CD8-positive, alpha-beta T cell (primary cell): ENCODE measurements at places on chromosomes 11 and 22.

DNA sequence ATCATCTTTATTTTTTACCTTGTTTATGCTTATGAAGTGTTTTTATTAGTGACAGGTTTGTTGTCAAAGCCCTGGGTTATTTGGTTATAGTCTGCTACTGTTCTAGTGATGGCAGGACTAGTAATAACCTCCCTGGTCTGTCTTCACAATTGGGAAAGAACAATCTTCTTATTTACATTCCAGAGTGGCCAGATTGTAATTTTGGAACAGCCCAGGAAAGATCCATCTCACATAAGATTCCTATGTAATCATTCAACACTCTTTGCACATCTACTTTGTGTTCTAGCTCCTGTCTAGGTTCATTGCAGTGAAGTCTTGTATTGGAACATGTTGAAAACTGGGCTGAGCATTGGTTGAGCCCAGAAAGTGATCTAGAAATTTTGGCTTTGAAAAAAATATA lies 63.8 kb downstream of the CYB5R2 start:
- no peak for DNase-seq

- no peak for DNase-seq
These were observed 23.9 kb upstream of the CYP2D6 start for GRCh38 chr22:42154293-42155052.

- no peak for DNase-seq
These were observed 133.6 kb downstream of the CASP12 start for GRCh38 chr11:104764710-104765045.

DNA sequence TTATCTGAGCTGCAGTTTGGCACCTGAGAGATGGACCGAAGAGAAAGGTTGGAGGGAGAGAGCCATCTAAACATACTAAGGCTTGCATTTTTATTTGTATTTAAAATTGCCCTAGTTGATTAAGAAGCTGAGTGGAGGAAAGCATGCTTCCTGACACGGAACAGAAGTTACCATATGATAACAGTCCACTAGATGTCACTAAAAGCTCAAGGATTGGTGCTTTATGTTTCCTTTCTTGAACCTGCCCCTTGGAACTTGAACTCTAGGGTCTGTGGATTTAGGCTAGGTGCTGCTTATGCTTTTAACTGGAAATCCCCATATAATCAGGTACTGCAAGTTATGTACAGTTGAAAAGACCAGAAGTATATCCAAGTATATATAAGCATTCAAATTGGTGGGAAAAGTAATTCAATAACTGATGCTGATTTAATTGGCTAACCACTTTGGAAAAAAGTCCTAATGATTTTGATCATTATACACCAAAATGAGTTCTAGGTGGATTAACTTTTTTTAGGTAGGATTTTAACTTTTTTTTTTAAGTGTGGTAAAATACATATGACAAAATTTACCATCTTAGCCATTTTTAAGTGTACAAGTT lies 9.5 kb downstream of the RBMXL2 start:
- no peak for DNase-seq

GRCh38 chr11:36447947-36448346 lies 62.1 kb downstream of the TRAF6 start:
- no peak for DNase-seq

DNA sequence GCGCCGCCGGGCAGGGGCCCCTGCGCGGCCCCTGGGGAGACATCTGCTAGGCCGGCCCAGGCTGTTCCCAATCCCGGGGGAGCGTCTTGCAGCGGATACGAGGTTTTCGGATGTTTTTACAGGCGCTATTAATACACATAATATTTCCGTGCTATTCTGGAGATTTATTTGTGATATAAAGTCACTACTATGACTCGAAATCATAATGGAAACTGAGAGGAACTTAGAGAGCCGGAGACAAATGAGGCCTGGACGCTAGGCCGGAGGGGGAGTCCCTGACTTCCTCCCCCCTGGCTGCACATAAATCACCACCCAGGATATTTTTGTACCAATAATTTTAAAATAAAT lies 91.7 kb upstream of the ANO1 start:
- no peak for DNase-seq

GRCh38 chr11:63478896-63479295 lies 12.1 kb downstream of the PLAAT5 start:
- peak; percentile 24 for DNase-seq

DNA sequence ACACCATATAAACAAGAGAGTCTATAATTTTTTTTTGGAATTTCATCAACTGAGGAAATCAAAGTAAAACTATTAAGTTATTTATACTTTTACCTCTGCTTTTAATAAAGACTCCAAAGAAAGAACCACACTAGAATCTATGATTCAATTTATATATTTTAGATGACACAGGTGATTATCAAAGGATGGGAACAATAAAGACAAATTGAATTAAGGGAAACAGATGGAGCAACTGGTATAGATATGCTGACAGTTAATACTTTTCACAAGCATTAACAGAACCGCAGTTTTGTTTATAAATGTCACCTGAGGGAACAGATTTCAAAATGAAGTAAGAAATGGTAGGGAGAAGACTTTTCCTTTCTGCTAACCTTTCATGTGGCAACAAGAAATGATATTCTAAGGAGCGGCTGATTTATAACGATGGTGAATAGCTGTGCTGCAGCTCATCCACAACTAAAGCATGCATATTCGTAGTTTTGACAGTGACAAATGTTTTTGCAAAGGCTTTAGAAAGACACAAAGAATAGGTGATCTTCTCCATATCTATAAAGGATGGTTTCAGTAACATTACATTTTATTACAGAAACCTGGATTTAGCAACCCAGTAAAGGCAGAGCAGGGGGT lies 1502.9 kb upstream of the RAG2 start:
- DNase-seq = no peak

DNA sequence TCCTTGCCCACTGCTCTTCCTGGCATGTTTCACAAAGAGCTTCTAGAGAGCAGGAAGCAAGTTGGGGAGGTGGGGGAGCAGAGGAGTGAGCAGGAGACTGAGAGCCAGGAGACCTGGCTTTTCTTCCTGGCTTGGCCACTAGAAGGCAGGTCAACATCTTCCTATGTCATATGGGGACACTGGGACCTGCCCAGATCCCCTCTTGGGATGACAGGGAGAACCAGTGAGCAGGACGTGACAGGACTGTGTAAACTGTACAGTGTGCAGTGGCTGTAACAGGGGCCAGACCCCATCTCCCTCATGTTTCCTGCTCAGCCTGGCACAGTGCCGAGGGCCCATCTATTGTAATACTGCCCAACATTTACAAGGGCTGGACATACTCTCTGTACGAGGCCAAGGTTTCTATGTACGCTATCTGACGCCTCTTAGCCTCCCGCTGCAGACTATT lies 29.4 kb downstream of the GDPD5 start:
- DNase-seq = no peak

- DNase-seq = no peak
These were observed 71.5 kb upstream of the USP47 start for GRCh38 chr11:11770296-11770695.

- DNase-seq = no peak
These were observed 450 bp downstream of the CBX6 start for GRCh38 chr22:38871360-38872171.

DNA sequence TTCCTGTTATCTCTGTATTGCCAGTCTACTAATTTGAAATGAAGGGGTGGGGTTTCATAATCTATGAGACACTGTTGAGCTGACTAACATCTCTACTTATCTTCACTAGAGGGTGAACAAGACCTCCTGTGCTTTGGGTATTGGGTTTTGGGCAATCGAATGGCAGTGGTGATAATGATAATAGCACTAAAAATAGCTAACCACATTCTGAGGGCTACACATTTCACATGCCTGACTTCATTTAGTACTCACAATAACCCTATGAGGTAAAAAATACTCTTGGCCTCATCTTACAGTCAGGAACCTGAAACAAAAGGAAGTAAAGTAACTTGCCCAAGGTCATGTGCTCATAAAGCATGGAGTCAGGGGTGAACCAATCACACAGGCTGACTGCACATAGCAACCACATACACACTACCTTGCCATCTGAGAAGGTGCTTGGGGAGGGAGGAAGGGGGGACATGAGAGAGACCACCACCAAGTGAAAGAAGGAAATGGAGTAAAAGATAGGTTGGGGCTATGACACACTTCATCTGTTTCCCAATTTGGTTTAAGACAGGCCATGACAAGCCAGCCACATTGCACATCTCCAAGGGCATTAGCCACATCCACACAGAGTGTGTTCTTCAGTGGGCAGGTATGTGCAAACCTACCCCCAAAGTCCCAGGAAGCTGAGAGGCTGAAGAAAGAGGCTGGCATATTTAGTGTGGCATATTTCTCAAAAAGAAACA lies 387.6 kb upstream of the DDI1 start:
- DNase-seq = no peak

- DNase-seq = no peak
These were observed 24.5 kb downstream of the ST14 start for GRCh38 chr11:130183878-130184610.

GRCh38 chr22:50119169-50119767 lies 29.5 kb downstream of the MOV10L1 start:
- no peak for DNase-seq

- no peak for DNase-seq
These were observed 2.8 kb downstream of the NECTIN1 start for GRCh38 chr11:119726150-119726553.
